ENCODE measurements at places on chromosomes 16 and 17.

GRCh38 chr17:7004398-7005253 is 7.8 kb upstream of the RNASEK start:
- DNase-seq = no peak

DNA sequence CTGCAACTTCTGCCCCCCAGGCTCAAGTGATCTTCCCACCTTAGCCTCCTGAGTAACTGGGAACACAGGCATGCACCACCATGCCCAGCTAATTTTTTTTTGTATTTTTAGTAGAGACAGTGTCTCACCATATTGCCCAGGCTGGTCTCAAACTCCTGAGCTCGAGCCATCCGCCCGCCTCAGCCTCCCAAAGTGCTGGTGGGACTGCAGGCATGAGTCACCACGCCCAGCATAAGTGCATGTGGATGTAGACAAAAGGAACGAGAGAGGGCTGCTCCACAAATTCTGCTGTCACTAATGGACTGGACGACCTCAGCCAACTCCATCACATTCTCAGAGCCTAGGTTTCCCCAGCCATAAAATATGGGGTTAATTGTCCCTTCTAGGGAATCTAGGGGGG is 7.7 kb upstream of the SP2 start:
- no peak for DNase-seq

GRCh38 chr16:28181515-28181914 is 30.2 kb downstream of the XPO6 start:
- DNase-seq = no peak

DNA sequence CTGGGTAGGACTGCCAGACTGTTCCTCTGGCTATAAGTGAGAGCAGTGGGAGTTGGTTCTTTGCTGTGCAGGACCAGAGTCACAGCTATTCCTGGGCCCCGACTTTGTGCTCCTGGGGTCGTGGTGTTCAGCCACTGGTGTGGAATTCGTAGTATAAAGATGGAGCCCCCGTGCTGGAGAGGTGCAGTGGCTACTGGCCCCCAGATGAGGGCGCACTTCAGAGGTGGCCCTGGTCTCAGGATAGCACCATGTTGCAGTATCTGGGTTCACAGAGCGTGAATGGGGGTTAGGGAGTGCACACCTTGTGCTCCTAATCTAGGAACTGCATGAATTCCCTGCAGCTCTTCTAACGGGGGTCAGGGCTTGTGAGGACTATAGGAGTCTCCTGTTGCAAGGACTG is 21.1 kb downstream of the TANC2 start:
- DNase-seq = no peak
